NCI-H526 treated with DMSO at 0.1 percent for 48 hours (cell line): ENCODE measurements at places on chromosomes 2 and 18.

DNA sequence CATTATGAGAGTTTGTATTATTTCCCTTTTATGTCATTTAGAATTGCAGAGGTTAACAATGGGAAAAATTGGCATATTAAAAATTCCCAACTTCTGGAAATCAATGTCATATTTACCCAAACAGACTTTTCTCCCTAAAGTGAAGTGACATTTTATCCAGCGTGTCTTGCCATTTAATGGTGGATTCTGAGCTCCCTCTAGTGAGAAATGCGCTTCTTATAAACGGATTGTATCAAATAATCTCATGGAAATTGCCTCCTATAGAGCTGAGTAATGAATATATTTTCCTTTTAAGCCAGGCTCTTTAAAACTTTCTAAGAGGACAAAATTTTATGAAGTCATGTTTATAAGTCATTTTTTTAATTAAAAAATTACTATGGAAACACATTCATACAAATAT, 5.7 kb upstream of the GCFC2 start:
- no peak for DNase-seq

GRCh38 chr2:215429424-215429823, 6.4 kb downstream of the FN1 start:
- DNase-seq: no peak

DNA sequence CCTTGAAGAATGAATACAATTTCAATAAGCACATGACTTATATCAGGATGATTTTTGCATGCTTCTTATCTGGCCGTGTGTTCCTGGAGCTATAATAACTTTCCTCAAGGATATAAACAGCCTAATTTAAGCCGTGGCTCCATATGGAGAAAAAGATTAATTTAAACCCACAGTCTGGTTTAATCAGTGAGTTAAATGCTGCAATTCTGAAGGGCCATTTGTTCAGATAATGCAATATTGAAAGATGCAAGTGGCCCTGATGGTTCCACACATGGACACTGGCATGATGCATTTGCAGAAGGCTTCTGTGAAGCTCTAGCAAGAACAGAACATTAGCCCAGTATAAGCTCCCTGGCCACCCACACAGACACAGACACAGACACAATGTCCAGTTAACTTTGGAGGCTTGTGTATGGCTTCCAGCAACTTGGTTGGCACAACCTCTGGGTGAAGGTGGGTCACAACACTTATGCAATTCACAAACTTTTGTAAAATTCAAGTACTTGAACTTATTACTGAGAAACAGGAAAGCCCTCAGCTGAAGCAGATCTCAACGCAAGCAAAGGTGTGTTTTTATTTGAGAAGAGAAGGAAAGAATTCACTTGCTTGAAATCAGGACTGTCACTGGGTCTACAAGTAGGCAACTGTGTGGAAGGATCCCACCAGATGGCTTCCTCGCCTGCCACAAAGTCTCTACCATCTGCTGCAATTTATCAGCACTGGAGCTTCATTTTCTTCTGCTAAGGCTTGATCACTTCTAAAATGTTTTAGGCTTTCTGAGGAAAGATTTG, 63.3 kb downstream of the MDH1 start:
- DNase-seq: no peak

- DNase-seq: no peak
Measured at GRCh38 chr2:136107051-136108033, 10.6 kb downstream of the CXCR4 start.

GRCh38 chr2:36405183-36405582, 49.6 kb downstream of the CRIM1 start:
- DNase-seq: no peak

DNA sequence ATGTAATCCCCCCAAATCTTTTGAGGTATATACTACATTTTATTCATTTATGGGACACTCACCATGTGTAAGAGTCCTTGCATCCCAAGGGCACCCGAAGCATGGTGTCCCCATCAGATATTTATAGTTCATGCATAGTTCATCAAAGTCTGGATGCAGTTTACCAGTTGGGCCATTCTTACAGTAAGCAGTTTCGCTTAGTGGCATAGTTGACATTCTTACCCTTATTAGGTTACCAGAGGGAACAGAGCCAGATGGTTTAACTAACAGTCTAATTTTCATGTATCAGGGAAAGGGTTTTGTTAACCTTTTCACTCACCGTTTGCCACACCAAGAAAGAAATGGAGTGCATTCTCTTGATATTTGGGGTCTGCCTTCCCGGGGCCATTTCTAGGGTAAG, 7.1 kb downstream of the ZNF407 start:
- DNase-seq: no peak

DNA sequence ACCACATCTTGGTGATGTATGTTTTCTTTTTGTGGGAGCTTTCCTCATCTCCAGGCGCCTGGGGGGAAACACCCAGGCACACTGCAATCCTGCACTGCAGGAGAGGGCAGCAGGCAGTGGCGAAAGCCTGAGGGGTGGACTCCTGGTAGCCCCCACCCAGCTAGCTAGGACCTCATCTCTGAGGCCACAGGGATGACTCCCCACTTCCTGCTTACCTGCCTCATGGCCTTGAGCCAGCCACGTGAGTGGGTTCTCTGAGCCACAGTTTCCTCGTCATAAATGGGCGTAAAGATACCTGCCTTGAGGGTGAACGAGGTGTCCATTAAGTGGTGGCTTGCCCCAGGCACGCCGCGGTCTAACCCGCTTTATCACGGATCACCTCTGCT, 19.1 kb downstream of the TRAF3IP1 start:
- DNase-seq: no peak

- DNase-seq: no peak
Measured at GRCh38 chr2:15652252-15652651, 60.6 kb downstream of the DDX1 start.

DNA sequence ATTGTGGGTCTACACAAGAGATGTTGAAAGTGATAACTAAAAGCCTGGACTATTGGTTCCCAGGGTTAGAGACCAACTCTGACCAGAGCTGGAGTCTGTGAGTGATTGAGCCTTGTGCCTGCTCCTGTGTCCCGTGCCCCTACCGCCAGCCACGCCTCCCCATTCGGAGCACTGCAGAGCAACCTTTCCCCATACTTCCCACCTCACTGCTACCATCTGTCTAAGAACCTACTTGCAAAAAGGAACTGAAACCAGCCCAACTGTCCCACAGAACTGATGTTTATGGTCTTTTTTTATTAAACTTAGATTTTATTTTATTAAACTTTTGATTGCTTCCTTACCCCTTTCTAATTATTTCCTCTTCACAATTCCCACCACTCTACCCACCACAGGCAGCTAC, 300.3 kb upstream of the MGAT5 start:
- DNase-seq: no peak

GRCh38 chr2:172613040-172613439, 57.1 kb downstream of the PDK1 start:
- peak; percentile 58 for DNase-seq

GRCh38 chr2:208265371-208265800, 669 bp upstream of the PIKFYVE start:
- DNase-seq: no peak

- no peak for DNase-seq
Measured at GRCh38 chr2:105797298-105797819, 52.6 kb downstream of the NCK2 start.

- DNase-seq: no peak
Measured at GRCh38 chr2:127052771-127053691, 53.9 kb downstream of the BIN1 start.

DNA sequence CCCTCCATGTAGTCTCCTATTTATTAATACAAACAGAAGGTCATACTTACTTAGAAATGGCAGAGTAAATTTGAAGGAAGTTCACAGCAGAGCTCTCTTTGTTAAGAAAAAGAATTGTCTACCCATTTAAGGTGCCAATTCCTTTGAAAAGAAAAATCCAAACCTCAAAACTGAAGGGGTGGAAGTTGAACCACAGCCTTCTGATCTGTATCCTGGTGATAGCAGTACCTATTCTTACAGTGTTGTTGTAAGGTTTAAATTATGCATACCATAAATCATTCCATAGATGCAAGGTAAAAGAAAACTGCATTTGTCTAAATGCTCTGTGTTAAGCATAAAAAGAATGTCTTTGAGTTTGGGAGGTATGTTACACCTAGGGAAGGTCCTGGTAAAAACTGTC, 47.6 kb downstream of the COBLL1 start:
- no peak for DNase-seq

DNA sequence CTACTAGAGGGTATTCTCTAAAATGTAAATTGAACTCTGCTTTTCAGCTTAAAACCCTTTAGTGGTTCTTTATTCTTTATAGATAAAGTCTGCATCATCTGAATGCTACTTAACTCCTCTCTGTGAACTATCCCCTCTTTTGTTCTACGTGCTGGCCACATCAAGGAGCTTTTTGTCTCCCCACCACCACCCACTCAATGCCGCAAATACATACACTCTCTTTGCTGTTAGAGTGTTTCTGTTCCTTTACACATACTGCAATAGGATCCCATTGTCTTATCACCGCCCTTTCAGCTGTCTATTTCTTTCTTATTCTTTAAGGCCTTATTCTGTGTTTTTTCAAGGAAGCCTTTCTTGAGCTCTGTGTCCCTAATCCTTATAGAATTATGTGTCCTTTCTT, 83.3 kb downstream of the EML4 start:
- no peak for DNase-seq

GRCh38 chr2:149012545-149012944, 26.0 kb upstream of the LYPD6B start:
- DNase-seq: no peak
